ENCODE measurements at places on chromosomes 7 and 10.
A peak's percentile ranks its signal among the peaks of the same experiment; 100 is the strongest.

- no peak for DNase-seq
These were observed 127.2 kb upstream of the PODXL start for GRCh38 chr7:131683536-131684125.

GRCh38 chr10:91210435-91210834 lies 10.0 kb upstream of the PCGF5 start:
- no peak for DNase-seq

- DNase-seq = no peak
These were observed 4.7 kb downstream of the UBTD1 start for GRCh38 chr10:97503406-97503805.

GRCh38 chr7:96679886-96680285 lies 29.8 kb downstream of the SEM1 start:
- DNase-seq = no peak

DNA sequence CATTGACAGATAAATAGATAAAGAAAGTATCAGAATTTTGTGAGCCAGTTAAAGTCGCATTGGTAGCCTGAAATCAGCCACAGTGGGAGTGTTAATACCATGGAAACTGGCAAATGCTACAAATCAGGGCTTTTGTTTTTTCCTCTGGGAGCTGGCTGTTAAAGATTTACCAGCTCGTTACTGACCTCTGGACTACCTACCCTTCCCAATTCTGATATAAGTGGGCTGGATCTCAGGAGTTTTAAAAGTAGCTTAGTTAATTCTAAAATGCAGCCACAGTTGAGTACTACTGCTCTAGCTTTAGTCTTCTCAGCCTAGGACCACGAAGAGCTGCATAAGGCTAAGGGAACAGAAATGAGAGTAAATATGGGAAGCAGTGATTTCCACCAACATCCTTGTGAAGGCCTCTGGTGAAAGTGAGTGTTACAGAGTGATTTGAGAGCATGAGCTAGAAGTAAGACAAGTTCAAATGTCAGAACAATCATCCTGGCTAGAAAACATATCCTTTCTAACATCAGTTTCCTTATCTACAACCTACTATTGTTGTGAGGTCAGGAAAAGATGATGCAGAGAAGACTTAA lies 53.2 kb downstream of the A1CF start:
- DNase-seq = no peak

GRCh38 chr10:132199854-132200311 lies 13.1 kb downstream of the DPYSL4 start:
- no peak for DNase-seq

- no peak for DNase-seq
These were observed 28.6 kb upstream of the ADGRA1 start for GRCh38 chr10:133059093-133059470.

GRCh38 chr10:49164559-49165188 lies 23.5 kb downstream of the TMEM273 start:
- DNase-seq = no peak

GRCh38 chr7:120272701-120273475 lies at the start of gene KCND2:
KCND2 (plus strand) TSS chr7:120273175.
- DNase-seq = no peak

DNA sequence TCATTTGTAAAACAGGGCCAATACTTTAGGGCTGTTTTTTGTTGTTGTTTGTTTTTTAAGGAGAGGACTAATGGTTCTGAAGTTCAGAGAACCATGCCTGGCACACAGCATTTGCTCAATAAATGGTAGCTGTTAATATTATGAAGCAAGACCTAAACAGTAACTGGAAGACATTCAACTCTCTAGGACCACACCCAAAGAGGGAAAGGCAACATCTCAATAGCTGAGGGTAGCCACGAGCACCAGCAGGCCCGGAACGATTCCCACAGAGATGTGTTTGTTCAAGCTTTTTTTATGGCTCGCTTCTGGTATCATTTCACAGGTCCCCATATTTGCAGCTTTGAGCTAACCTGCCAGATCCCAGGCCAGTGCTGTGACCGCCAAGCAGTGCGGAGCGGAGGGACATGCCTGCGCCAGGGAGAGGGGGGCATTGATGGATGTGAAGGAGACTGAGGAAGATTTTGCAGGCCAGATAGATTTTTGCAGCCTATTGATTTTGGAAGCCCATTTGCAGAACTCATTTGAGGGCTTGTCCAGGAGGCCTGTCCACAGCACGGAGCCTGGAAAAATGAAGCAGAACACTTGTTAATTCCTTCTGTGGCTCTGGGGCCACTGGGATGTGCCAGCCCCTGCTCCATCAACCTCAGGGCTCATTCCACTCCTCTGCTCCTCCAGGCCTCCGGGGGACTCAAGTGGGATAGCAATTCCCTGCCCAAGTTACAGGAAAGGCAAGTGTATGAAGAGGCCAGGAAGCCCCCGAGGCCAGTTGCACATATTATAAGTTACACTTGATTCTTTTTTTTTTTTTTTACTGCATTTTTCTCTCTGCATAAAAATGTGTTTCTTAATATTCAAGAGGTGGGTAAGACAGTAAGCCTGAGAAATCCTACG lies 57.3 kb upstream of the FGFR2 start:
- DNase-seq = no peak

DNA sequence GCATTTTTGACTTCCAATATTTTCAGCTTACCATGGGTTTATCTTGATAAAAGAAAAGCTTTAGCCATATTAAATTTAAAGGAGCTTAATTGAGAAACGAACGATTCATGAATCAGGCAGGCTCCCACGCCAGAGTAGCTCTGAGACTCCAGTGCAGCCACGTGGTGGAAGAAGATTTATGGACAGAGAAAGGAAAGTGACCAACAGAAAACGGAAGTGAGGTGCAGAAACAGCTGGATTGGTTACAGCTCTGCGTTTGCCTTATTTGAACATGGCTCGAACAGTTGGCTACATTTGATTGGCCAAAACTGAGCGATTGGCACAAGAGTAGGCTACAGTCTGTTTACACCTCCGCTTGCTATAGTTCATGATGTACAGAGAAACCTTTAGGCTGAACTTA lies 395.4 kb downstream of the GATA3 start:
- no peak for DNase-seq

GRCh38 chr10:21359202-21359601 lies 166.3 kb downstream of the SKIDA1 start:
- no peak for DNase-seq

DNA sequence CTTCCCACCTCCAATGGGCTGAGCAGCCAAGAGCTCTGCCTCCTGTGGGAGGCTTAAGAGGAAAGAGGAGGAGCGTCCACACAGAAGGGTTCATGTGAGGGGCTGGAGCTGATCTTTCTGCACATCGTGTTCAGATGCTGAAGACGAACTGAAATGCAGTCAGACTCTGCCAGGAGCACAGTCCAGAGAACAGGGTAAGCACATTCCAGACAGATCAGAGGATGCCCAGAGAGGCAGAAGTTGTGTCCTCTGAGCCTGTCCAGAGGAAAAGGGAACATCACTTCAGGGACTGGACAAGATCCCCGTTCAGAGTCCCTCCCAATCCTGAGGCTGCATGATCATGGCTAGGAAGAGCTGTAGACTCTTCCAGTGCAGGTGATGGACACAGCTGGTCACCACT lies 72.9 kb downstream of the ITIH5 start:
- no peak for DNase-seq

GRCh38 chr10:1160561-1161314 lies 104.6 kb downstream of the WDR37 start:
- no peak for DNase-seq

- no peak for DNase-seq
These were observed 69.0 kb downstream of the PARD3 start for GRCh38 chr10:34746094-34746493.

- no peak for DNase-seq
These were observed 47.7 kb upstream of the MKRN1 start for GRCh38 chr7:140526787-140527664.

- no peak for DNase-seq
These were observed 19.0 kb downstream of the STEAP1 start for GRCh38 chr7:90173127-90173844.

DNA sequence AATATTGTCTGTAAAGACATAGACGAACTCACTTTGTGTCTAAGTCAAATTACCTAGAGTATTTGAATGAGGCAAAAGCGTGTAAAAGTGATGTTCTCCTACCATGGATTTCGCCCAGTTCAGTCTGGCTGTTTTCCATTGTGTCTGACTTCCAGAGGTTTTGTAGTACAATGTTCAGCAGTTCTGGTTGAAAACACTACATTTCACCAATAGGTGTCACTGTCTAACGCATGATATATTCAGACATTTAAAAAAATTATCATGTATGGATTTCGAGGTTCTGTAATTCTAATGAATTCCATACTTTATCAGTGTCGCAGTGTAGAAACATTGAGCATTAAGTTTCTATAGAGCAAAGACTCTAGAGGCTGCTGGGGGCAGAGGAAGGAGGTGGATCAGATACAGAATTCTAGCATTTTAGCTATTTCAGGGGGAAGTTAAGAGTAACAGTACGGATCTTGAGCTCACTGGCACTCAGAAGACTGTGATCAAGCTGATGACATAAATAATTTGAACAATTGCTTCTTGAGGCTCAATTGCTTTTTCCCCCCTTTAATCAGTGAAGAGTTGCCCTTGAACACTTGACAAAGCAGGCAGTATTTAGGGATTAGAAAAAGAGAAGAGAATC lies 196.9 kb upstream of the RHOBTB1 start:
- peak; percentile 82 for DNase-seq

GRCh38 chr10:5775685-5776084 lies 37.5 kb downstream of the GDI2 start:
- DNase-seq = no peak

- DNase-seq = no peak
These were observed 482.1 kb upstream of the AKR1E2 start for GRCh38 chr10:4343873-4344272.

- no peak for DNase-seq
These were observed 942.5 kb downstream of the KCNMA1 start for GRCh38 chr10:76695069-76695468.

GRCh38 chr7:14197280-14197679 lies 207.8 kb upstream of the ETV1 start:
- no peak for DNase-seq

GRCh38 chr7:137634356-137634755 lies 212.4 kb downstream of the DGKI start:
- peak; percentile 29 for DNase-seq

GRCh38 chr7:23067271-23067670 lies 38.3 kb upstream of the KLHL7 start:
- peak; percentile 32 for DNase-seq

DNA sequence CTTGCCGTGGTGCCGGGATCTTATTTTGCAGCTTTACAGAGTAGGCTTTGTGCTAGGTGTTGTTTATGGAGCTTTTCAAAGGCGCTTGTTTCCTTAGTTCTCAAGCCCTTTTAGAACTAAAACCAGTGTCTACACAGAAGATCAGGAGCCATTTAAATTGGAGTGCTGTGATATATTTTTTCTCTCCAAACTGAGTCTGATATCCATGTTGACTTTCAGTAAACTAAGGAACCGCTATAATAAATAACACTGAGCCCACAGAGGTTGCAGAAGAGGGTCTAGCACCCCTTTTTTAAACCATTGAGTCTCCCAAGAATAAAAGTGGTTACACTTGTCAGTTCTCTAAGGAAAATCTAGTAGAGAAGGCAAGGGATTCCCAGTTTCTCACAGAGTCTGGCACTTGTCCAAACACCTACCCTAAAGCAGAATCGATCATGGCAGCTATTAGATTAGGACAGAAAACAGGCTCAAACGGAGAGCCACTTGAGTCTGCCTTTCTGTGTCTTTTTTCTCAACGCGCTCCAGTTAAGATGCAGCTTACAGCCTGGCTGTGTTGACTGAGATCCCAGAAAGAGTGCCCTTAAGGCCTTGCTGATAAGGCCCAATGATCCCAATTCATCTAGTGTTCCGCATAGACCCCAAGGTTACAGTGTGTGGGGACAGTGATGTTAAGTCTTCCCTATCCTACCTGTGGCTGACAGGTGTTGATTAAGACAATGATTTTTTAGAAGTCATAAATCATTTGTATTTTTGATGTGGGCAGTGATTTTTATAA lies 804 bp downstream of the TMEM106B start:
- DNase-seq = peak; percentile 16

GRCh38 chr10:114288424-114289095 lies 49.5 kb downstream of the VWA2 start:
- DNase-seq = no peak

GRCh38 chr7:150917969-150918368 lies 60.2 kb downstream of the KCNH2 start:
- no peak for DNase-seq

GRCh38 chr7:118109607-118110006 lies 74.4 kb upstream of the LSM8 start:
- DNase-seq = no peak

GRCh38 chr7:143188994-143189393 lies 5.8 kb downstream of the TAS2R39 start:
- DNase-seq = no peak

DNA sequence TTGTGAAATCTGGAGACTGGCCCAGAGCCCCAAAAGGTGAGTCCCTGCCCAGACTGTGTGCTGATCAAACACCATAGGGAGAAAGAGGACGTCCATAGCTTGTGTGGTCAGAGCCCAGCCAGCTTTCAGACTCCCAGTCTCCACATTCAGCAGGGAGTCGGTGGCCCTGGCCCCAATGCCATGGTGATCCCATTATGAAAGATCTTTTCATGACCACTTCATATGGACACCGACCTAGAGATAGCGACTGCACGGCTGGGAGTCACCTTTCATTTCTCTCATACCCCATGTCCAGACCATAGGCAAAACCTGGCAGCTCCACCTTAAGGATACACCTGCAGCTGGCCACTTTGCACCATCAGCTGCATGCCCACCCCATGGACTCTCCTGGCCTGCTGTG lies 126.4 kb downstream of the ARHGAP22 start:
- DNase-seq = no peak
